ENCODE measurements at places on chromosomes 7 and 10.

DNA sequence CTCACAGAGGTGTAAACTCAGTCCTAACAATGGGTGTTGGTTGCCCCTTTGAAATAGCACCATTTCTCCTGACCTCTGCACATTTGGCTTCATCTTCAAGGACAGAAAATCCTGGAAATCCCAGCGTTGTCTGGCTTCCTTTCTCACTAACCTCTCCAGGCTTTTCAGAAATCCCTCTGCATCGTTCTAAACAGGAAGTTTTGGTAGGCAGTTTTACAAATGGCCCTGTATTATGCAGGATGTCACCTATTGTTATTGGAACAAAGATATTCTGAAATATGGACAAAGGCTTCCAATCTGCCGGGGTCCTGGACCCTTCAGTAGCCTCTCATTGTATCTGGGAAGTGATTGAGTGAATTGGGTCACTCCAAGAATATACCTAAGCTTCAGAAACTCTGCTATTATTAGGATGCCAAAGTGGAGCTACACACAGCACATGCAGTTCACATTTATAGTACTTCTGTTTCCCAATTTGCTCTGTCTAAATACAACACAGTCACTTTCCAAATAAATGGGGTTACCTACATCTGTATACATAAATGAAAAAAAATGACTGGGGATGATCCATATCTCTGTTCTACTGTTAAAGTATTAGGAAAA lies 134.8 kb upstream of the KLF6 start:
- DNase-seq = peak; percentile 18

DNA sequence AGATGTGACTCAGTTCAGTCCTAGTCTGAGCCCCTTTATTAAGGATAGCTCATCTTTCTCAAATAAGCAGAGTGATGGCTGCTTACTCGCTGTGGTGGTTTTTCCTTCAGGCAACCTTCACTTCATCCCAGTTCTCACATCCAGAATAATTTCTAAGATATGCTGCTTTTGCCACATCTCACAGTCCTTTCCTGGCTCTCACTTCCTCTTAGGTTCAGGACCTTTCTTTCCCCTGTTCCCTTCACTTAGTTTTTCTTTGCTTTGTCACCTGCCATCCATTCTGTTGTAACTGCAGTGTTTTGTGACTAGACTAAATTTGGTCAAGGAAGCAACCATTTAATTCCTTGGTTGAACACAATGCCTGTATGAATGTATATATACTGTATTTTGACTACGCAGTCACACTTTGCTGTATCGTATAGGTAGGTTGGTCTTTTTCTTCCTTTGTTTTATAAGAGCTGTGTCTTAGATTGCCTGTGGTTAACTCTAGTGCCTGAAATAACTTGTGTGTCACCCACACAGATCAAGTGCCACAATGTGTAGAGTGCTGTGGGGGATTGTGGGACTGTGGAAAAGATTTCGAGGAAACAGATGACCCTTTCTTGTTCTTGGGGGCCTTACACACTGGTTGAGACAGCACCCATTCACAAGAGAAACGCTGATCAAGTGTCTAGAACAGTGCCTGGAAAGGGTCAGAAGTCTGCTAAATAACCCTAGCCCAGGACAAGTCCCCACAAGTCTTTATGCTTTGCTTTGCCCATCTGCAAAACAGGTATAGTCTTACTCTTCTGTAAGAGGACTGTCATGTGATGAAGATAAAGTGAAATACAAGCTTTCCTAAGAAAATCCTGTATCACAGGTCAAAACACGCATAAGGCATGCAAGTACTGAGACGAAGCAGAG lies 2.6 kb downstream of the ZNF655 start:
- no peak for DNase-seq

DNA sequence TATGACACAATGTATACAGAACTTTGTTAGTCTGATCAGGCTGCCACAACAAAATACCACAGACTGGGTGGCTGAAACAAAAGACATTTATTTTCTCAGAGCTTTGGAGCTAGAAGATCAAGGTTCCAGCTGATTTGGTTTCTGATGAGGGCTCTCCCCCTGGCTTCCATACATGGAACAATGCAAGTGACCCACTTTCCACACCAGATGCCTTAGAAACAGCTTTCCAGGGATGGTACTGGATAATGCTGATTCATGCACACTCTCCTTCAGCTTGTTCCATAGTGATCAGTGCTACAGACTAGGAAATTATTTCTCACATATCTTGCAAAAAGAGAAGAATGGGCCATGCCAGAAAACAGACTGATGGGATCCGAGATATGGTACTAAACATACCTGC lies 1274.9 kb upstream of the SORCS1 start:
- DNase-seq = no peak

DNA sequence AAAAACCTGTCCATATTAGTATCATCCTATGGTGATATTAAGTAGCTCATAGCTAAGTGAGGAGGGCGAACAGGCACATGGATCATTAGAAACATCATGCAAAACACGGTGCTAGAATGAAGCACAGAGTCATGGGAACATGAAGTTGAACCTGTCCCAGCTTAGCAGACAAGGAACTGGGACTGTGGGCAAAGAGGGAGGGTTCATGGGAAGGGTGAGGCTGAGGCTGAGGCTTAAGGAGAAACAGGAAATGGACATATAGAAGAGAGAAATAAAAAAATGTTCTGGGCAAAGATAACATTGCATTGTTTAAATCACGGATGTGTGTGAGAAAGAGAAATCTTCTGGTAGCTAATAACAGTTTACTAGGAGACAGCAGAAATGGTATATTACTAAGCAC lies 708.1 kb downstream of the GRID1 start:
- DNase-seq = no peak

- no peak for DNase-seq
These were observed 71.7 kb upstream of the TMEM106B start for GRCh38 chr7:12139416-12139815.

DNA sequence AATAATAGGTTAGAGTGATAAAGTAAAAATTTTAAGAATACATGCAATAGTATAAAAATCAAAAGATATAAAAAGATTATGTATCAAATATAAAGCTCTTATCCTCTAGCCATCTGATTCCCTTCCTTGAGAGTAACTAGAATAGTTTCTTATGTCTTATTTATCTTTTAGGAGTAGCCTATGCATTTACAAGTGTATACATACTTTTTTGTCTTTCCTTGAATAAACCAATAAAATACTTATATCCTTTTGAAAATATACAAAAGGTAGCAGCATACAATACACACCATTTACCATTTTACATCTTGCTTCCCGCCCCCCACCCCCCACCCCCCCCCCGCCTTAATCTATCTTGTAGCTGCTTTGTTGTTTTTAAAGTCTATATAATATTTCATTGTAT lies 31.4 kb downstream of the AHCYL2 start:
- no peak for DNase-seq

Measured in kidney (tissue), 22 donors.